ENCODE measurements at places on chromosomes 2 and 18. TPM values are rescaled to one million over a fixed set of nuclear protein-coding genes. Genes with fewer than 3 reads are reported as not detected.

Gene TBR1
- polyA plus RNA-seq = not detected

Gene TFCP2L1
- 57.6 TPM for polyA plus RNA-seq

Gene ATL2
- polyA plus RNA-seq = 65.2 TPM

Gene MARCHF4
- polyA plus RNA-seq = 0.17 TPM

Gene IL18R1
- polyA plus RNA-seq = 2.1 TPM

Gene RAB11FIP5
- polyA plus RNA-seq = 40.3 TPM

Gene CNTNAP5
- not detected for polyA plus RNA-seq

Gene STPG4
- polyA plus RNA-seq = not detected

Gene AOX1
- polyA plus RNA-seq = 2.8 TPM

Gene KCNE4
- polyA plus RNA-seq = 17.0 TPM

DNA sequence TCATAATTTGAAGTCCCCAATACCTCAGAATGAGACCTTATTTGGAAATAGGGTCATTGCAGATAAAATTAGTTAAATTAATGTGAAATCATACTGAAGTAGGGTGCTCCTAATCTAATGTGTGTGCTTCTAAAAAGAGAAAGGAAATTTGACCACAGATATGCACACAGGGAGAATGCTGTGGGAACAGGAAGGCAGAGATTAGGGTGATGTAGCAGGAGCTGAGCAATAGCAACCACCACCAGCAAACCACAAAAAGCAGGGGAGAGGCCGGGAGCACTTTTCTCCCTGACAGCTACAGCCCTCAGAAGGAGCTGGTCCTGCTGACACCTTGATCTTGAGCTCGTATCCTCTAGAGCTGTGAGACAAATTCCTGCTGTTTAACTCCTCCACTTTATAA lies 24.6 kb upstream of the SCG2 start:
- no peak for DNase-seq

- DNase-seq = no peak
Measured at GRCh38 chr18:5662586-5663090, 118.8 kb upstream of the EPB41L3 start.

DNA sequence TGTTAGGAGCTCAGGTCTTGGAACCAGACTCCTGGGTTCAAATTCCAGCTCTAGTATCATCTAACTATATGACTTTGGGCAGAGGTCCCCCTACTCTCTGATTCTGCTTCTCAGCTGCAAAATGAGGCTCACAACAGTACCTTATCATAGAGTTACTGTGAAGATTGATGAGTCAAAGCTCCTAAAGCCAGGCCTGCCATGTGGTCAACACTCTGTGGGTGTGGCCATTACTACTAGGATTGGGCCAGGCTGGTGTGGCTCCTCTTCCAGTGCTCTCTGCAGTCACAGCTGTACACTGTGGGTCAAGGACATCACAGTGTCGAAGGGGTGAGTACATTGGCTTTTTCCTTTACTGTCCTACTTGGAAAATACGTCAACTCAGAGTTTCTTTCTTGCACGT lies 22.6 kb downstream of the CAPN13 start:
- no peak for DNase-seq

DNA sequence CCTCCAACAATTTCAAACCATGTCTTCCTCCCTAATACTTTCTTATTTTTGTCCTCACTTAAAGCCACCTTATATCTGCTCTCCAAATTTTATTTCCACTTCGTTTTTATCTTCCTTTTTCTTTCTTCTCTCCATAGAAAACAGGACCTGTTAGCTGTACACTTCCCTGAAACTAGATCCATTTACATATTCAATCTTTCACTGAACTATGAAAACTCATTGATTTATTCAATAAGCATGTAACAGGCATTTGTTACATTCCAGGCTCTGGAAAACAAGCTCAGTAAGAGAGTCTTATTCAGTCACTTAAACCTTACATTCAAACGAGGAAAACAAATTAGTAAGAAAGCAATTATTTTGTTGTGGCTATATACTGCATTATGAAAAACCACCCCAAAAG lies 1225.3 kb downstream of the SUCLG1 start:
- DNase-seq = no peak

GRCh38 chr2:82257796-82258555 lies 1953.4 kb upstream of the LRRTM1 start:
- no peak for DNase-seq

DNA sequence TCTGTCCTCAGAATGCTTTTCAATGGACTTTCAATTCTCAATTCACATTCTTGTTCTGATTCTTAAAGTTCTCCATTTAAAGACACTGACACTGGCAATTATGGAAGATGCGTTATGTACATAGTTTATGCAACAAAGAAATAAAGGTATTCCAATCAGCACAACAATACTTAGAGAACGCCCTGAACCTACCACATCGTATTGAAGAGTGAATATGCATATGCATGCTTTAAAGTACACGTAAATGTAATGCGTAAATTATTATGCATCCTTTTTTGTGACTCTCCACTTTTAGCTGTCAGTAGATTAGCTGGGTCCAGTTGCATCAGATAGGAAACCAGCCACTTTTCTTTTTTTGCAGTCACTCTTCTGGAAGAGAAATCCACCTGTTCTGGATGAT lies 83.5 kb downstream of the RBM43 start:
- DNase-seq = no peak

GRCh38 chr2:72326759-72327158 lies 179.1 kb upstream of the CYP26B1 start:
- no peak for DNase-seq

- no peak for DNase-seq
Measured at GRCh38 chr2:169348321-169349024, 13.9 kb downstream of the LRP2 start.

DNA sequence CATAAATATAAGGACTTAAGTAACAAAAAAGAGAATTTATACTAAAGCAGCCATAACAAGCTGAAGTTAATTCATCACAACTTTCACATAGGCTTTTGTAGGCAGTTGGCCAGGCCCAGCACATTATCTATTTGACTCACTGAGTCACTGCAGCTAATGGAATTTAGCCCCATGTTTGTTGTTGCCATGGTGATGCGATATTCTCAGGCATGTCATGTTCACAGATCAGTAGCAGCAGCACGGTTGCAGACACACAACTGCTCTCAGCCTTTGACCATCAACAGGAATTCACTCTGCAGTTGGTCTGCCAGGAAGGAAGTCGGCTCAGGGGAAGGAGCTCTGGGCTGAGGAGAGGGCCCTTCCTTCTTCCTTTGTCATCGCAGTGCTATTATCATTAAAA lies 639.8 kb downstream of the TMEM182 start:
- no peak for DNase-seq

- no peak for DNase-seq
Measured at GRCh38 chr2:173099271-173099670, 23.6 kb downstream of the MAP3K20 start.

GRCh38 chr2:62554440-62554839 lies 48.4 kb upstream of the TMEM17 start:
- no peak for DNase-seq

DNA sequence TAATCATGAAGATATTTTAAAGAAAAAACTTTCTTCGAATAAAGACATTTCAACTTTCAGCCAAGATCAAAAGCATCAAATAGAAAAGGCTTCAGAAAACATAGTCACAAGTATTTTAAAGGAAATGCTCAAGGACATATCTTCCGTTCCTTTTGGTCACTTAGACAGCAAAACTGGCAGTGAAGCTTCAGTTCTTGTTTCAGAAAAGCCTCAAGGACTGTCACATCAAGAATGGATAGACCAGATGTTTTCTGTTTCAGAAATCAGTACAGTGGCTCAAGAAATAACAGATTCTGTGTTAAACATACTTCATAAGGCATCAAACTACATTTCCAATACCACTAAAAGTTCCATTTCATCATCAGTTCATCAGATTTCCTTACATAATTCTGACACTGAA lies 51.8 kb downstream of the FSIP2 start:
- no peak for DNase-seq

DNA sequence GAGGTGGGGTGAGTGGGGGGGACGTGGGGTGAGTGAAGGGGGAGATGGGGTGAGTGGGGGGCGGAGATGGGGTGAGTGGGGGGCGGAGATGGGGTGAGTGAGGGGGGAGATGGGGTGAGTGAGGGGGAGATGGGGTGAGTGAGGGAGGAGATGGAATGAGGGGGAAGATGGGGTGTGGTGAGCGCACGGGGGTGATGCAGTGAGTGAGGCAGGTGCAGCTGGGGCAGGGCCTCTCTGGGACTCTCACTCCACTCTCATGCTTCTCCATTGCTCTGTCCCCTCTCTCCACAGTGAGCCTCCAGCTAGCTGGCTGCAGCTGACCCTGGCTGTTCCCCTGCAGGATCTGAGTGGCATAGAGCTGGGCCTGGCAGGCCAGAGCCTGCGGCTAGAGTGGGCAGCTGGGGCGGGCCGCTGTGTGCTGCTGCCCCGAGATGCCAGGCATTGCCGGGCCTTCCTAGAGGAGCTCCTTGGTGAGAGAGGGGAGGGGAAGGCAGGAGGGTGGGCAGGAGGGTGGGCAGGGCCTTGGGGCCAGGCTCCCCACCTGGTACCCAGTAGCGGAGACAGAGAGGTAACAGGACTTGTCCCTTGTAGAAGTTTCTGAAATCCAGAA lies 13.9 kb upstream of the SLC4A3 start:
- no peak for DNase-seq

DNA sequence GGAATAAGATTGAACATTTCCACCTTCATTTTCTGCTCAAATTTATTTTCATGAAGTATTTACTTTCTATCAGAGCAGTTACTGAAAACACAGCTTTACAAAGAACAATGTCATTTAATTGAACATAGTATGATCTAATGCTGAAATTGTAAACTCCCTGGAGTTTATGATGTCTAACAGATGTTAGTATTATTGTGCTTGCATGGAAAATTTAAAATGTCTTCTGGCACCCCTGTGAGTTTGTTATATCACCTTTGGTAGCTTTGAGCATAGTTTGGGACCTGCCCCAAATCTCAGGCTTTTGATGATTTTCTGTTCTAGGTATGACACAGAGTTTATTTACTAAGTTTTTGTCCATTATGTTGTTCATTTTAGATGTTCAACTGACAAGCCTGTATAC lies 28.1 kb downstream of the FAM171B start:
- no peak for DNase-seq

- no peak for DNase-seq
Measured at GRCh38 chr2:1708476-1709334, 35.6 kb downstream of the PXDN start.

- no peak for DNase-seq
Measured at GRCh38 chr18:74425161-74425560, 31.9 kb downstream of the DIPK1C start.

All from right renal cortex interstitium (tissue), 3 donors.